HT1080 (cell line): ENCODE measurements at places on chromosomes 4 and X.

DNA sequence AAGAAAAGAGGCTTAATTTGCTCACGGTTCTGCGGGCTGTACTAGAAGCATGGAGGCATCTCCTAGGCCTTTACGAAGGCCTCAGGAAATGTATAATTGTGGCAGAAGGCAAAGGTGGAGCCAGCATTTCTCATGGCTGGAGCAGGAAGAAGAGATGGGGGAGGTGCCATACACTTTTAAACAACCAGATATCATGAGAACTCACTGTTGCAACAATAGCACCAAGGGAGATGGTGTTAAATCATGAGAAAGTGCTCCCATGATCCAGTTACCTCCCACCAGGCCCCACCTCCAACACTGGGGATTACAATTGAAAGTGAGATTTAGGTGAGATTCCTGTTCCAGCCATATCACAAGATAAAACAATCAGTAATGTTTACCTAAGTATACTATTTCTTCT lies 45.5 kb downstream of the MTHFD2L start:
- DNase-seq, result no peak

DNA sequence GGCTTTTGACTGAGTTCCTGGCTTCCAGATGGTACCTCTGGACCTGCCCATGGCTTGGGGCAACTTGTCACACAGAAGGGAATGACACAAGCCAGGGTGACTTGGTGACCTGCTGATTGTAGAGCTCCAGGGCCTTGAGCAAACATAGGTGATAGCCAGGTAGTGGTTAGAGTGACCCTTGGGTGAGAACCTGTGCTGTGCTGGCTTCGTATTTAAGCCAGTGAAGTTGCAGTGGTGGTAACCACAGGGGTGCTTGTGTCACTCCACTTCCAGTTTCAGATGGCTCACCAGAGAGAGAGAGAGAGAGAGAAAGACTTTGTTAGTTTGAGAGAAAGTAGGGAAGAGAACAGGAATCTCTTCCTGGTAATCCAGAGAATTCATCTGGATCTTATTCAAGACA lies 471.6 kb downstream of the ZIC3 start:
- no peak for DNase-seq

DNA sequence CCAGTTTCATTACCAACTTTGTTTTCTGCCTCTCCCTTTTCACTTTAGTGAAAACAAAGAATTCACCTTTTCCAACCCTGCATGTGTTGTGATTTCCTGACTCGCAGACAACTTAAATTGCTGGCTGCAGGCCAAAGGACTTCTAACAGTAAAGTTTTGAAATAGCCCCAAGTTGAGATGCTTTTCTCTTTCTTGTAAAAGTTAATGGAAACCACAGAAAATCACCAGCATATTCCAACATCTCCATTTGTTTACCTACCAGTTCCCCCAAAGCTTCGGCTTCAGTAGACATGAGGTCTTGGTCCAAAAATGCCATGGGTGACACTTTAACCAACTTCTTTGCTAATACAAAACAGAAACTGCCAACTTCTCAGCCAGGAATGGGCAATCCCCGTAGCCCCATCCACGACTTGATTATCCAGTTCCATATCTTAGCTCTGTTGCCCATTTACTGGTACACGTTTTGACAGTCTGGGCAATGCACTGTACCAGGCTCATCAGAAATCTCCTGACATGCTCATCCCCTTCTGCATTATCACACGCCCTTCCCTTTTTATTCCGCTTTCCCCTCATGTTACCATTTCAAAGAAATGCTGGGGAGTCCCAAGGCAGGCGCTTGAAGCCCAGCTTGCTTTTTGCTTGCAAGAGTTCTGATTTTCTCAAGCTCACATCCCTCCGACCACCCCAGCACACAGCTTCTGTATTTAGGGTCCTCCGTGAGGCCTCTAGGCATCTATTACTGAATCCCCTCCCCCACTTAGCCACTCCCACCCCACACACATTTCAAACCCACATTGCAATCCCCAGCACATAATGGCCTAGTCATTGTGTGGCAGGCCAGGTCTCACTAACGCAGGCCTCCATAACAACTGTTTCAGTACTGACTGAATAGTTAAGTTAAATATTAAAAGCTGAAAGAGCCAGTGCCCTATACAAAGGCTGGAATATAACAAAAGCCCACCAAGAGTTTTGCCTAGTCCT lies 137.9 kb upstream of the S100G start:
- DNase-seq, result no peak

DNA sequence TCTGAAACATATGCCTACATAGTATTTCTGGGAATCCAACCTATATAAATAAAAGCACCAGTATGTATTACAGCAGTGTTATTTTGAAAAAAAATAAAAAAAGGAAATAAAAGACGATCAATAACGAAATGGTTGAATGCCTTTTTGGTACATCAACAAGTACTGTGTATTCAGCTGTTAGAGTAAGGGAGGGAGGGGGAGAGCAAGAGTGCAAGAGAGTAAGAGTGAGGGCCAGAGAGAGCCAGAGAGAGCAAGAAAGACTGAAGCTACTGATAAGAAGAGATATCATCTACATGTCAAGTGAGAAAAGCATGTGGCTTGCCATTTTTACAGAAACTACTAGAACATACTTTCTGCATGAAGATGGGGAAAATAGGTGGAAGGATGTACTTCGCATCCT lies 1.8 kb downstream of the SPIN4 start:
- DNase-seq, result no peak

DNA sequence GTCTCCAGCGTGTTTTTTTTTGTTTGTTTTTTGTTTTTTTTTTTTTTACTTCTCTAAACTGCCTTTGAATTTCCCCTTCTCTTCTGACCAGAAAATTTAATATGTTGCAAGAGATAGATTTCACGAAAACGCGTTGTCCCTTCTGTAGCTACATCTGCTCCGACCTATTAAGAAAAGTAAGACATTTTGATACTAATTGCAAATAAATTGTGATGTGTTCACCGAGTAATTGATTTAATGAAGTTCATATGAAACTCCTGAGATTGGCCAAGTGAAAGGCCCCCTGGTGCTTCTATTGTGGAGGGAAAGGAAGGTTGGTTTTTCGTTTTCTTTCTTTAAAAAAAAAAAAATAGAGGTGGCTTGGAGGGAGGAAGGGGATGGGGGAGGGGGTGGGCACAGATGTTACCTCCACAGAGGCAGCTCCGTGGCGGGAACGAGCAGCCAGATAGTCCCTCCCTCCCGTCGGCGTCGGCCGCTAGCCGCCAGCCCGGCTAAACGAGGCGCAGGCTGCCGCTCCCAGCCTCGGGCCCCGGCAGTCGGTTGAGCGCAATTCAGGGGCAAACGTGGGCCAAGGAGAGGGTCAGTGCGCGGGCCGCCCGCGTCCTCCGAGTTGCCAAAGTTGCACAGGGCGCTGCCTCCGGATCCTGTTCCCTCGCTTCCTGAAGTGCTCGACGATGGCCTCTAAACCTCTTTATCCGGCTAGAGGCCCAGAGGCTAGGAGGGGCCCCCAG lies 139.1 kb upstream of the ZIC3 start:
- DNase-seq, result no peak

- peak; percentile 22 for DNase-seq
Observed at GRCh38 chr4:88219099-88219498, 60.7 kb upstream of the ABCG2 start.

- peak; percentile 90 for DNase-seq
Observed at GRCh38 chr4:184265546-184266351, 48.1 kb upstream of the ENPP6 start.

DNA sequence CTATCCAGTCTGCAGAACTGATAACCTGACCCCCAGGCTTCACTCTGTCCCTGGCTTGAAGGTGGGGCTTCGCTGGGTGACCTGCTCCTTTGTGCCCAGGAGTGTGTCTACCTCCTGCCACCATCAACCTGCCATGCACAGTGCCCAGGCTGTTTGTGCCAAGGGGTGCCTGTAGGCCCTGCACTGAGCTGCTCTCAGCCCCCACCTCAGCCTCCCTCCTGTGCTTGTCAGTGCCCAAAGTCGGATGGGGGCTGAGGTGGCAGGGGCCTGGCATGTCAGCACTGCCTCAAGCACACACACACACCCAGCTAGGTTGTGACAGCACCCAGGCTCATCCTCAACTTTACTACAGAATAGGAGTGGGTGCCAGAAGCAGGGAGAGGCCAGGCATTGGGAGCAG lies 23.5 kb downstream of the SPCS3 start:
- no peak for DNase-seq

- no peak for DNase-seq
Observed at GRCh38 chr4:14182148-14182547, 554.6 kb upstream of the BOD1L1 start.

DNA sequence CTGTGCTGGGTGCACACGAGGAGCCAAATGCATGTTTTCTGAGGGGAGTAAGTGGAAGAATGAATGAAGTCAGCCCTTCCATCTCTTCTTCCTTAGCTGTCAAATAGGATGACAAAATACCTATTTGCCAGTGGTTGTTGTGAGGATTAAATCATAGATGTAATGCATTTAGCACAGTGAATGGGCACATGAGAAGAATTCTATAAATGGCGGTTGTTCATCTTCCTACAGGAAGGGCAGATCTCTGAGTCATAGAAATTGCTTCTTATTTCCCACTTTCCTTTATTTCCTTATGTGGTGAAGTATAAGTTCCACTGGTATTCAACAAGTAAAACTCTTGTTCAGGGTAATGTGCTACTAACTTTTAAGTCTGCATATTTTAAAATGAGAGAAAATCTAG lies 83.1 kb downstream of the SORBS2 start:
- no peak for DNase-seq

- DNase-seq, result no peak
Observed at GRCh38 chrX:46917622-46918021, 5.4 kb downstream of the JADE3 start.

DNA sequence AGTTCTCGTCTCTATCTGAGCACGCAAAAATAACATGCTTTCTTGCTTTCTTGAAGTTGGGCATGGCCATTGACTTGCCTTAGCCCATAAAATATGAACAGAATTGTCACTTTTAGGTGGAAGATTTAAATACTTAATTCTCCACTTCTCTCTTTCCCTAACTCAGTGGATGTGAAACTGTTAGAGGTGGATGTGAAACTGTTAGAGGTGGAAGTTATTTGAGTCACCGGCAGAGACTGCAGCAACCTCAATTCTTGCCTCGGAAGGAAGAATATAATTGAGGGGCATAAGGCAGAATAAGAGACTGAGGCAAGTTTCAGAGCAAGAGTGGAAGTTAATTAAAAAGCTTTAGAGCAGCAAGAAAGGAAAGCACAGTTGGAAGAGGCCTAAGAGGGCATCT lies 2.8 kb upstream of the PARM1 start:
- no peak for DNase-seq

DNA sequence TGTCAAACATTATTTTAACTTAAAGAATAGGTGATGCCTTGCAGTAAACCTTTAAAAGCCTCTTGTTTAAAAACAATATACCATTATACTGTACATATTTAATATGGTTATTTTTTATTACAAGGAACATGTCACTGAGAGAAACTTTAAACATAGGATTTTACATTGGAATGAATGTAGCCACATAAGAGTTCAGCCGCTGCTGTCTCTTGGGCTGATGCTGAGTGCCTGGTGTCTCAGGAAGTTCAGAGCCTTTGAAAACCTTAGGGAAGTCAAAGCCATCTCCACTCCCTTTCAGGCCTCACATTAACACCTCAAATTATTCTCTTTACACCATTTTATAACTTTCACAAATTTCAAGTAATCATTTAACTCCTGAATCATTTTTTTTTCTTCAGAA lies 93.5 kb upstream of the DKK2 start:
- DNase-seq, result no peak

- peak; percentile 34 for DNase-seq
Observed at GRCh38 chr4:180333162-180333561, 1910.0 kb upstream of the TENM3 start.

GRCh38 chr4:107993969-107994368 lies 4.3 kb downstream of the HADH start:
- DNase-seq, result no peak

GRCh38 chr4:24368801-24369200 lies 215.6 kb downstream of the DHX15 start:
- DNase-seq, result no peak

- peak; percentile 3 for DNase-seq
Observed at GRCh38 chr4:100062921-100063320, 112.8 kb upstream of the H2AZ1 start.

GRCh38 chr4:146183209-146183608 lies 7.7 kb downstream of the LSM6 start:
- DNase-seq, result no peak

GRCh38 chrX:46634577-46634976 lies 61.0 kb downstream of the CHST7 start:
- DNase-seq, result no peak

GRCh38 chr4:87225936-87226335 lies 5.5 kb upstream of the KLHL8 start:
- DNase-seq, result no peak

- DNase-seq, result no peak
Observed at GRCh38 chrX:11566173-11566572, 99.5 kb downstream of the ARHGAP6 start.

GRCh38 chr4:27145597-27145996 lies 285.0 kb downstream of the STIM2 start:
- no peak for DNase-seq

DNA sequence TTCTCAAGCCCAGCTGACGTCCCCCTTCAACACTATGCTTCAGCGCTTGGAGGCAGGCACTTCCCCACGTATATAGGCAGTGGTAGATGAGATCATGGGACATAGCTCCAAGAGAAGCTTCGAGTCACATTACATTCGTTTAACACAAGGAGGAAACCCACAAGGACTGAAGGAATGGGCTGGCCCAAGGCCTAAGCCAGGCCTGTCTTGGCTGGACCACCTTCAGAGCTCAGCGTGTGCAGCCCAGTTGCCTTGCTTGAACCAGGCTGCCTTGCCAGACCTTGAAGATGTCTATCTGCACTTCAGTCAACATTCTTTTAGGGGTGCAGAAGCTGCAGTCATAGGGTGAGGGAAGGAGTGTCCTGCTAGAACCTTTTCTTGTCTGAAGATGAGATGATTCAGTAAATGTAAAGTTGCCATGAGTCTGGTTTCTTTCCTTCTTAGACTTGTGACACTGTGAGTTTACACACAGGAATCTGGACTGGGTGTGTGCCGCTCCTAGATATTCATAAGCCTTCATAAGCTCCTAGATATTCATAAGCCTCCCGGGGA lies 144.1 kb upstream of the RBPJ start:
- no peak for DNase-seq

- no peak for DNase-seq
Observed at GRCh38 chrX:130263016-130263415, 5.7 kb downstream of the ZNF280C start.

- DNase-seq, result no peak
Observed at GRCh38 chr4:52249581-52249980, 198.5 kb downstream of the SPATA18 start.

- no peak for DNase-seq
Observed at GRCh38 chrX:143934542-143934941, 50.7 kb downstream of the UBE2NL start.

DNA sequence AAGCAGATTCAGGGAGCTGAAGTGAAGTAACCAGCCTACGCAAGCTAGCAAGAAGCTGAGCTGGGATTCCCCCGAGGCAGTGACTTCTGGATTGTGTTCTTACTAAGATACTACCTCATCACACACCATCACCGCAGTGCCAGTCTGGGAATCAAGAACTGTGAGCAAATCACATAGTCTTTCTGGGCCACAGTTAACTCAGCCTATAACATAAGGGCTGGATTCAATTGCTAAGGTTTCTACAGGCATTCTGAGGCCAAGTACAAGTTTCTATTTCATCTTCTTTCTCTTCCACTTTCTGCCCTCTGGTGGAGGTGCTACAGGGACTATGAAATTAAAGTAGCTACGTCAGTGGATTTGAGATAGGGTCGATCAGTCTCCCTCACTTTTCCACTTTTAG lies 1.4 kb upstream of the CORIN start:
- DNase-seq, result no peak
